ENCODE measurements at places on chromosomes 7 and 10.

- no peak for DNase-seq
These were observed 24.1 kb upstream of the MYH16 start for GRCh38 chr7:99248391-99249095.

GRCh38 chr10:93065675-93066543, 5.3 kb downstream of the CYP26C1 start:
- DNase-seq: no peak

DNA sequence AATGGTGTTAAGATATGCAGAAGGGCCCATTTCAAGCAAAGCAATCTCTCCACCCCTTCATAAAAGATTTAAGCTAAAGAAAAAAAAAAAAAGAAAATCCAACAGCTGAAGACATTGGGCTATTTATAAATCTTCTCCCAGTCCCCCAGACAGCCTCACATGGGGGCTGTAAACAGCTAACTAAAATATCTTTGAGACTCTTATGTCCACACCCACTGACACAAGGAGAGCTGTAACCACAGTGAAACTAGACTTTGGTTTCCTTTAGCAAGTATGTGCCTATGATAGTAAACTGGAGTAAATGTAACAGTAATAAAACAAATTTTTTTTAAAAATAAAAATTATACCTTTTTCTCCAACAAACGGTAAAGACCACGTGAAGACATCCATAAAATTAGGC, 28.6 kb downstream of the PPP3CB start:
- no peak for DNase-seq

DNA sequence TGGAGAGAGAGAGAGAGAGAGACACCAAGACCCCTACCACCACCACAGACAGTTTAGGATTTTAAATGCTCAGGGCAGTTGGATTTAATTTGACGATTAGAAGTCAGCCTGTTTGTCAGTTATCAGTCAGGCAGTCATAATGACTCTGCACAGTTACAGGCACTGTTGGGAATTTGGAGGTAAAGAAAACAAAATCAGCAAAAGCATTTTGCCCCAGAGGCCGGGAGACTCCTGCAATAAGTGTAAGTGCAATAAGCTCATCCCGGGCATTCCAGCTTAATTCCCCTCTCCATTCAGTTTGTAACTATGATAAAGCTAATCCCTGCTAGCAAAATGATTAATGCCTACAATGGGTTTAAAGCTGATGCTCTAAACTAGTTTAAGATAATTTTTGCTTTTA, 13.5 kb downstream of the SEMA3C start:
- no peak for DNase-seq

DNA sequence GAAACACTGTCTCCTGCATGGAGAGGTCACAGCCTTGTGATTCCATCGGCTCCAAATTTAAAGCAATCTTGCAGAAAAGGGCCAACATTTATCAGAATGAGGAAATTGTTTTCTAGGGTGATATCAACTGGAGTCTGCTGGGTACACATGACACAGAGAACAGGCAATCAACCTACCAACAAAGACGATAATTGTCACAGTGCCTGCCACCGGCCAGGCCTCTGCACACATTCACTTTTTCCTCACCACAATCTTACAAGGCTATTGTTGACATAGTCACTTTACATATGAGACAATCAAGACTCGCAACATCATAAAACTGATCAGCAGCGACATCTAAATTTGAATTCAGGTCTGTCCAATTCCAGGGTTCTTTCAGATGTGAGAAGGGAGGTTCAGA, 189.4 kb downstream of the KCNMA1 start:
- no peak for DNase-seq

DNA sequence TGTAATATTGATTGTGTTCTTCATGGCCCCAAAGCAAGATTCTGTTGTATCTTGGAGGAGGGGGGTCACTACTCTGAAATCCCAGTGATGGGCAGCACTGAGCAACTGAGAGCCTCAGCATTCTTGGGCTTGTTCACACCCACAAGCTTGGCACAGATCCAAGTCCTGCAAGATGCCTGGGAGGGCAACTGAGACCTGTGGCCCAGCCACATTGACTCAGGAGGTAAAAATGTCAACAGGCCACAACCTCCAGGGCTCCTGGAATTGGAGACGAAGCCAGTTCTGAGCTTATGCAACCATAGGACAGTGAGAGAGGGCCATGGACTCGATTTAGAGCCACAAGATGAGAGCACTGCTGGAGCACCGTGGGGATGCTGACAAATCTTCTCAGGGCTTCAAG, 3.1 kb upstream of the DOCK1 start:
- DNase-seq: no peak

- DNase-seq: no peak
These were observed 130.3 kb upstream of the ASAH2 start for GRCh38 chr10:50381642-50382041.

All from activated T-helper 1 cell treated with anti-CD3 and anti-CD28 coated beads, Interleukin-2, amount 50 U/mL, for 16 hours (primary cell).